ENCODE measurements at places on chromosomes 2 and 18. TPM values are rescaled to one million over a fixed set of nuclear protein-coding genes. Genes with fewer than 3 reads are reported as not detected.

The ITPRIPL1 gene
- total RNA-seq = 0.79 TPM

The ATOH8 gene
- total RNA-seq = 0.42 TPM

The ZNF519 gene
- total RNA-seq = 10.5 TPM

The IL36A gene
- 1.5 TPM for total RNA-seq

The DNMT3A gene
- total RNA-seq = 106 TPM

The UGT1A8 gene
- not detected for total RNA-seq

The GAREM2 gene
- total RNA-seq = 4.8 TPM

The ARID5A gene
- 113 TPM for total RNA-seq

The NEU4 gene
- not detected for total RNA-seq

The SOX11 gene
- total RNA-seq = not detected

The TACR1 gene
- 0.24 TPM for total RNA-seq

The CSRNP3 gene
- not detected for total RNA-seq

The FSHR gene
- total RNA-seq = not detected

The ATP6V1B1 gene
- not detected for total RNA-seq

The FAM110C gene
- total RNA-seq = 2.4 TPM

The CFAP221 gene
- not detected for total RNA-seq

The FTCDNL1 gene
- total RNA-seq = 1.4 TPM

The KCNIP3 gene
- not detected for total RNA-seq

The ATP6V1C2 gene
- total RNA-seq = not detected

The BOLL gene
- total RNA-seq = not detected

The GAL3ST2 gene
- total RNA-seq = not detected

The CCL20 gene
- total RNA-seq = 1.4 TPM

The TRPM8 gene
- not detected for total RNA-seq

The TBR1 gene
- not detected for total RNA-seq

The SMAD4 gene
- 86.3 TPM for total RNA-seq

The OTOF gene
- total RNA-seq = 0.16 TPM

The HOXD4 gene
- not detected for total RNA-seq

The SH3RF3 gene
- total RNA-seq = 6.1 TPM

The SKA1 gene
- total RNA-seq = 0.27 TPM

The RPRM gene
- 0.76 TPM for total RNA-seq

The CD8B2 gene
- total RNA-seq = 0.64 TPM

The MGAT4A gene
- total RNA-seq = 280 TPM

The POTEC gene
- total RNA-seq = not detected

The MPP4 gene
- total RNA-seq = not detected

The KCNG2 gene
- not detected for total RNA-seq

The SIX3 gene
- not detected for total RNA-seq

The AOX1 gene
- not detected for total RNA-seq

The RNF125 gene
- total RNA-seq = 37.5 TPM

The ANKRD30B gene
- total RNA-seq = not detected

The MBD5 gene
- 69.6 TPM for total RNA-seq

The CDK5R2 gene
- total RNA-seq = not detected

The NEUROD1 gene
- not detected for total RNA-seq

The VAMP5 gene
- total RNA-seq = 25.6 TPM

The NETO1 gene
- total RNA-seq = not detected

The TUBA3E gene
- not detected for total RNA-seq

The CTAGE1 gene
- not detected for total RNA-seq

The FBXO36 gene
- total RNA-seq = 0.51 TPM

The HMSD gene
- not detected for total RNA-seq

The MRO gene
- total RNA-seq = not detected

The NOL4 gene
- total RNA-seq = not detected

The CXCR1 gene
- total RNA-seq = not detected

The HOXD13 gene
- not detected for total RNA-seq

The SCYGR5 gene
- total RNA-seq = not detected
